ENCODE measurements at places on chromosomes 11 and 22.

- DNase-seq = no peak
These were observed 65.2 kb downstream of the WNT7B start for GRCh38 chr22:45911601-45912271.

- no peak for DNase-seq
These were observed 37.4 kb downstream of the CEP57 start for GRCh38 chr11:95827696-95828095.

DNA sequence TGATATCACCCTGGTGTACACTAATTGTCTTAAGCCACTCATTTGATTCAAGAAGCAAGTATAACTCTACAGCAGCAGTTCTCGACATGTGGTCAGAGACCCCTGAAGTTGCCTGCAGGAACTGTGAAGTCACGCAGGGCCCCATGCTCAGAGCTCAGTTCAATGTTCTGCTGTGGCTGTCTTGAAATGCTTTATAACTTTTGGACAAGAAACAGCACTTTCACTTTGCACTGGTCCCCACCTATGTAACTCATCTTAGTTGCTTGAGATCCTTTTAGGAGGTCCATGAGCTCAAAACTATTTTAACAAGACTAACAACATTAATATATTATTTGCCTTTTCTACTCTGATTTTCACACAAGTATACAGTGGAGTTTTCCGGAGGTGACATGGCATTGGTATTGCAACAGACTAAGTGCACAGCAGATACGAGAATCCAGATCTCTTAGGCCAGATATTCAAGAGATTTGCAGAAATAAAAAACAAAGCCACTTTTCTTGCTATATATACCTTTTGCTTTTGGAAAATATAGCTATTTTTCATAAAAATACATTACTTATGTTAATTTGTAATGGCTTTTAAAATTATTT lies 64.8 kb downstream of the PRR5L start:
- DNase-seq = no peak

GRCh38 chr22:46545086-46545792 lies 7.8 kb upstream of the CELSR1 start:
- DNase-seq = no peak

DNA sequence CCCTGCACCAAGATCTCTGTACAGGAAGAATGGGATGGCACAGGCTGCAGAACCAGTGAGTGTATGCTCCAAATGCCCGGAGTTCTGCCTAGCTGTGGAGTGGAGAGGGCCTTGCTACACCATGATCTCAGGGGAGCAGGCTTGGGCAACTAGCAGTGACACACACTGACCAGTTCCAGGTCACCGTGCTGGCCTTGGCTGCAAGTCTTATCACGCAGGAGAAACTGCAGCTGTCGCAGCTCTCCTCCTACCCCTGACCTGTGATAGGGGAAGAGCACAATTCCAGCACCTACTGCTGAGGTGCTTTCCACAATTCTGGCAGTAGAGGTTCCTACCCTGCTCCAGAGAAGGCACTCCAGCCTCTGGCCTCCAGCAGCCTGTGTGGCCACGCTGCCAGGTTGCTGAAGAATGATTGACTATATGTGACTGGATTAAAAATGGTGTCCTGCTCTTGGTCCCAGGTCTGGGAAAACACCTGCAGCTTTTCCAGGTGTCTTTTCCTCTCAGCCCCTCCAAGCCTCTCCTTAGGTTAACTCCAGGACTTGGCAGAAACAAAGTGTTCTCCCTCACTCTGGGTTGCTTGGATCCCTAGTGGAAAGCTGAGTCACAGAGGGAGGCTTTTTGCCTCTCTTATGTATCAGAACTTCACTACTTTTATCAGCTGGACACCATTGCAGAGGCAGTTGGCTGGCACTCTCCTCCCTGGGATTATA lies 43.3 kb upstream of the PTPN5 start:
- DNase-seq = no peak

DNA sequence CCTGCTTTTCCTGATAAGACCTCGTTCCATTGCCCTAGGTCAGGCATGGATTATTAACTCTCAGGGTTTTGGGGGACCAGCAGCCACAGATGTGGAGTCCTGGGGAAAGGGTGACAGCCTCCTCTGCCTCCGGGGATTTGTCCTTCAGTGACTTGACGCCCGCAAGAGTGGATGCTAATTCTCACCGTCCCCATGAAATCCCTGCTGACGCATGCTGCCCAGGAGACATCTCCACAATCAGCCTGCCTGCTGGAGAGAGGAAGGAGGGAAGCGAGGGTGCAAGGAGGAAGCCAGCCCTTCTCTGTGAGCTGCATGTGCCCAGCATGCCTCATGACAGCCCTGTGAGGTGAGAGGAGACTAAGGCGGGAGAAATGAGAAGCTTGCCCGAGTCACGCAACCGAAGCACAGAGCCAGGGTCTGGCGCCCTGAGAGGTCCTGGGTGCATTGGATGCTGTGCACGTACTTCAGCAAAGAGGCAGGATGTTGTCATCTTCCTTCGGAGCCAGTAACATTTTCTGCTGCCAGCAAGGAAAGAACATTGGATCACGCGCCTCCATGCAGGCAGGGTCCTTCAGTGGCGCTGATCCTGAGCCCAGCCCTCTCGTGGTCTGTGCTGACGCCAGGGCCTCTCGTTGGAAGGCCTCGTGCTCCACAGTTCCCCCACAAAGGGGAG lies 27.3 kb upstream of the KRTAP5-6 start:
- no peak for DNase-seq

GRCh38 chr22:35995348-35995747 lies 33.3 kb downstream of the RBFOX2 start:
- DNase-seq = no peak

DNA sequence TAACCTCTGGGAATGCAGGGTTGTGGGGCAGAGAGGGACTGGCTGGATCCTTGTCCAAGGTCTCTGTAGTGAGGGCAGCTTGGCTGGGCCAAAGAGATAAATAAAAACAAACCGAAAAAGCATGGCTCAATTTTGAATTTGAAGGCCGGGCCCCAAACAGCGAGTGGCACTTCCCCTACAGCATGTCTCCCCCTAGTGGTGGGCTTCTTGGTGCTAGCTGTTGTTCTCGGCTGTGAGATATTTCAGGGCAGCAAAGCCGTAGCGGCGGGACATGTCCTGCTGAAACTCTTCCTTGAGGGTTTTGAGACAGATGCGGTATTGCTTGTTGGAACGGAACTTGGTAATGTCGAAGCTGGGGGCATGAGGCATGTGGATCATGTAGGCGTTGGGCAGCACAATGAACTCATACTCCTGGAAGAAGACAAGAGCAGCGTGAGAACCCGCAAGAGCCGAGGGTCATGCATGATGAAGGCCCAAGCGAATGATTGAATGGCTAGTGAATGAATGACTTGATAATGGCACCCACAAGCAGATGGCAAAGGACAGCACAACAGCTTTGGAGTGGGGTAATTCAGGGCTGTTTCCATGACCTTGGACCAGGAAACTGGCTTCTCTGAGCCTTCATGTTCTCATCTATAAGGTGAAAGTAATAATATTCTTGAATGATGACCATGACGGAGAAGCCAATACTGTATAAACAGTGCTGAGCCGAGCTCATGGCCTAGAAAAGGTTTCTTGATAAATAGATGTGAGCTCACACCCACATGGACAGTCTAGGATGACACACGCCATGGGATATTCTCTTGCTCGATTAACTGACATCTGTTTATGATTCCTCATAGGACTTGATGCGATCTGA lies 216.3 kb upstream of the SYN3 start:
- no peak for DNase-seq

GRCh38 chr11:125154378-125155099 lies 10.0 kb upstream of the PKNOX2 start:
- no peak for DNase-seq

DNA sequence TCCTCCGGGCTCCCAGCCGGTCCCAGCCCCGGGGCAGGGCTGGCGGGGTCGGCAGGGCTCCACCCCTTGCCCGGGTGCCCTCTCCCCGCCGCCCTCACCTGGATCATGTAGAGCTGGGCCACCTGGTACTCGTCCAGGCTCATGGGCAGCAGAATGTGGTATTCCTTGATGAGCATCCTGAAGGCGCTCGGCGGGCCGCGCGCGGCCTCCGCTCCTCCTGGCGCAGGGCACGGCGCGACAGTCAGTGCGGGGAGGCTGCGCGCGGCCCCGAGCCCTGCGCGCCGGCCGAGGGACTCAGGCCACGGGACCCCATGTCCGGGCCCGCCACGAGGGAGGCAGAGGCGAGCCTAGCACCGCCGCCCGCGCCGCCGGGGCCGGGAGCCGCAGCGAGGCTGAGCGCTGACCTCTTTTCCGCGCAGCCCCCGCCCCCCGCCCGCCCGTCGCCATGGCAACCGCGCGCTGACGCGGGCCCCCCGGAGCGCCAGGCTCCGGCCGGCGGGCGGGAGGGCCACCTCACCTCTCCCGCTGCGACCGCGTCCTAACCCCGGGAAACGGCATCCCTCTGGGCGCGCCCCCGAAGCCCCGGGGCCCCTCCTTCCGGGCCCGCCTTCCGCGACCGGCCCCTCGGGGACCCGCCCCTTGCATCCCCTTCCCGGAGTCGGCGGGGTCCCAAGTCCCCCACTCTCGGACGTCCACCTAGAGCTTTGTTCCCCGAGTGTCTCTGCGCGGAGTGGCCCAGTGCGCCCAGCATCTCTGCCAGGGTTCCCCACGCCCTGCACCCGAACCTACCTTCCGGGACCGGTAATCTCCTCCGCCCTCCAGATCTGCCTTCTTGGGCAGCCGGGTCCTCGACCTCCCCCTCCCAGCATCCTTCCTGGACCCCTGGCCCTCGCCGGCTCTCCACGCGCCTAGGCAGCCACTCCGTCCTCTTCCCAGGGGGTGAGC lies 886 bp downstream of the PITPNM1 start:
- no peak for DNase-seq

DNA sequence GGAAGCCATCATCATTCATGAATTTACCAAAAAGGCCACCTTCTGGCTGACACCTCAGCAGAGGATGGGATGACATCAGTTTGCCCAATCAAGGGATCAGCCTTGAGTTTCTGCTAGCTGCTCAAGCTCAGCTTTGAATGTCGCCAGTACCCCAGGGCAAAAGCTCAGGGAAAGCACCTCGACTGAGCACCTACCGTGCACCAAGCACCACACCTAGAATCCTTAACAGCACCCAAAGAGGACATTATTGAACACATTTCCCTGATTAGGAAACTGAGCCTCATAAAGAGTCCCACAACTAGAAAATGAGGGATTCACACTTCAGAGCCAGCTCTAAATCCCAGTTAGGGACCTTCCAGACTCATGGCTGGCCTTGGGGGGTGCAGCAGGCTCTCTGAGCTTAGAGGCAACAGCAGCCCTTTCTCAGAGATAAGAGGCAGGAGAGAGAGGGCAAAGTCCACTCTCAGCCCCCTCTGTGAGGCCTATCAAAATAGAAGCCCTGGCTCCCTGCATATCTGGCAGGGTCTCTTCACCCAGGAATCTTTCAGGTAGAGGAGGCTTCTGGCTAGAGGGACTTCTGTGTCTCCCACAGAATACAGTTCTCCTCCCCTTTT lies 13.4 kb upstream of the DAGLA start:
- DNase-seq = no peak

- DNase-seq = no peak
These were observed 14.3 kb upstream of the CRY2 start for GRCh38 chr11:45832811-45833441.

Measured in DMS 273 treated with DMSO at 0.1 percent for 48 hours (cell line).